ENCODE measurements at places on chromosomes 3 and 15. TPM values are rescaled to one million over a fixed set of nuclear protein-coding genes. Genes with fewer than 3 reads are reported as not detected.
A peak's percentile ranks its signal among the peaks of the same experiment; 100 is the strongest.

DNA sequence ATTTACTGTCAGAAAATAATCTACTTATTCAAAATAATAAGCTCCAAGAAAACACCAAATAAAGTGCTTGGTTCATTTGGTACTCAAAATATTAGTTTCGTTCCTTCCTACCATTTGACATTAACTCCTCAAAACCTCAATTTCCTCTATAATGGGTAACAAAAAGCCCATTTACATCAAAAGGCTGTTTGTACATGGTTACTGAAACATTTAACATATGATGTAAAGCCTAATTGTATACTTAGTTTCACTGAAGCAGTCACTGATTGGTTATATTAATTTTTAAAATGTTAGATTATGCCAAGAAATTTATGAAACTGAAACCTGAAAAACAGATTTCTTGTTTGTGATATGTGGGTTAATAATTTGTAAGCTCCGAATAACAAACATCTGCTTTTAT, 14.7 kb downstream of the XRN1 start:
- DNase-seq = no peak

DNA sequence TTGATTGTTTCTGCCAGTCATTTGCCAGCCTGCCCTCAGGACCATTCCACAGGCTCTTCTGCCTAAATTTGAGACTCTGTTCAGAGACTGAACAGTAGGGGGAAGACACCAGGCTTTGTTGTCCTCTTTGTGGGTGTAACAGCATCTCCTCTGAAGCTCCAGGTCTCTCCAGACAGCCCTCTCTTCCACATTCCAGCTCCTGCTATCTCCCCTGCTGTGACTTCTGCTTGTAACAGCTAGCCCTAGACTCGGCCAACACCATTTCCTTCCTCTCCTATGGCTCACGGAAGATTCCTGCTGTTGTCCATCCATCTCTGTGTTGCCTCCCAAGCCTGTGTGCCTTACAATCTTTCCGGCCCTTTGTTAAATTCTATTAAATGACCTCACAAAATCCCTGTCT, 40.2 kb downstream of the SUCLG2 start:
- DNase-seq = no peak

GRCh38 chr3:8593021-8593827, 51.4 kb downstream of the SSUH2 start:
- DNase-seq = no peak

GRCh38 chr3:63968612-63969350, 54.5 kb downstream of the PSMD6 start:
- no peak for DNase-seq

- peak; percentile 50 for DNase-seq
Observed at GRCh38 chr15:34582461-34583371, 735 bp downstream of the GOLGA8B start.

DNA sequence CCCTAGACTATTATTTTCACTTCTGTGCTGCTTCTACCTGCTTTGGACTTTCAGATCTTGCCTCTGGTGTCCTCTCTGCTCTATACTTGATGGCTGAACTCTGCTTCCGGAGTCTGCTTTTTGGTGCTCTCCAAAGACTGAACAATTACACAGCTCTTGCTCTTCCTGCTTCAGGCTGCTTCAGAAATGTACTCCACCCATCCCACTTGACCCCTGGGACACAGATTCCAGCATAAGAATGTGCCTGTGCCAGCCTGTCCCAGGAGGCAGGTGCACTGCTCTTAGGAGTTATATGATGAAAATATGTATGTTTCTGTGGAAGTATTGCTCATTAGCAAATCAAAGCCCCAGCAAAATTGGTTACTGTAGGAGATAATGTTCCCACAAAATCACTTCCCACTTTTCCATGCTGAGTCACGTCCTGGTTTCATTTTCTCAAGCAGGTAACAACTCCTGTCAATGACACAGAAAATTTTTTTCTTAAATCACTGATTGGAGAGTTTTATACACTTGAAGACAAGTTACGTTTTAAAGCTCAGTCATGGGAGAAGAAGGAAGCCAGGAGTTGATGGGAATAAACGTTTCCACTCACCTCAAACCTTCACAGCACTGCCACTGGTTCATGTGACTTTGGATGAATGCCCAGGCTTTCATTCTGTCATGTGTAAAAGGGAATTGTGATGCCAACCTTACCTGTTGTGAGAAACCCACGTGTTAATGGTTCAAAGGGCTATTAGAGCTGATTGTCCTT, 239.4 kb upstream of the ZPLD1 start:
- no peak for DNase-seq

DNA sequence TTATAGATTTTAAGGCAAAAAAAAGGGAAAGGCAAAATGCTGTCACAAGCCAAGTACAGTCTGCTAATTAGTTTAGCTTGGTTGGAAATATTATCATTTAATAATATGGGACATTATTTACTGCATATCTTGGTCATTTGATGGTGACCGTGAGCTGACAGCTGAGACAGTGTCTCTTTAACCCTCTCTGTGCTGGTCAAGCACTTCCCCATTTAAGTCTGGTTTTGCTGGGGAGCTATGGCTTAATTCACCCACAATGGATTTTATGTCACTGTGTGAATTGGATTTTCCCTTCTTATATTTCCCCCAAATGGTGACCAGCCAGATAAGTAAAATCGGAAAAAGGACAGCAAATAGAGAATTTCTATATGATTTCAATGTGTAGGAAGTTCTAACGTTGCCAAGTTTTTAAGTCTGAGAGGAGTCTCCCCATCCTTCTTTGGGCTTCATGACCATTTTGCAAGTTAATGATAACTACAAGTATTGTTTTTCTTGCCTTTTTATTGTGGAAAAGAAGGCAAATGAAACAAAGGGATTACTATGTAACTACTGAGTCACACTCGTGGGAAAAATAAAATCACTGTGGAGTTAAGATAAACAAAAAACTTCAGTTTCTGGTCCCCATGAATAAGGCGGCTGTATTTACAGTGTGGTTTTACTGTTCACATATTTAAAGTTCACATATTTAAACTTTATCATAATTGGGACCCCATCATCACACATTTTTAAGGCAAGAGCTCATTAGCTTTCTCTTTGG, 373.5 kb downstream of the NR2F2 start:
- DNase-seq = no peak

DNA sequence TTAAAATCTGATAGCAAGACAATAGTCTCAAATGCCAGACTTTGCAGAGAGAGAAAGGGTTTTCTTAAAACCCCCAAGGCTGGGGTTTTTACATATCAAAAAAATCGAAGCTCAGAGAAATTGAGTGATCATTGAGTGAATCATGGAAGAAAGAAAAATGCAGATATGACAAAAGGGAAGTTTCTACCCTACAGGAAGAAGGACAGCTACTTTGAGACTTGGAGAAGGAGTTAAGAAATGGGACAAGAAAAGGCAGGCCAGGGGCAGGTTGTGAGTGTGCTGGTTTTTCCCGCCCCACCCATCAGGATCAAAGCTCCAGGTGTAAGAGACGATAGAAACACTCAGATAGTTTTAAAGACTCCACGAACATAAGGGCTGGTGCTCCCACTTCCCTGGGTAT, 18.6 kb downstream of the TMEM158 start:
- no peak for DNase-seq

DNA sequence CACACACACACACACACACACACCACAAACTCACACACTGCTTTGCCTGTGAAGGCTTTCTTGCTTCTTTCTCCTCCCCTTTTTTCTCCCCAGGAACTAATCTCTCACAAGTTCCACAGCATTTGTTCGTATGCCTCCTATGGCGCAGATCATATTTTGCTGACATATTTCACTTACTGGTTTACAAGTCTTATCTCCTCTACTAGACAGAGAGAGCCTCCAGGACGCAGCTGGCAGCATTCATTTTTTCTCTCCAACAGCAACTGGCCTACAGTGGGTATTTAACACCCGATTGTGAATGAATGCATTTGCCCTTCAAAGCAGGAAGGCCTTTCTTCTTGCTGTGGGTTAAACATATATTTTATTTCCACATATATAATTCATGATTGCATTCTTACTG, 47.0 kb upstream of the DLG1 start:
- DNase-seq = no peak

DNA sequence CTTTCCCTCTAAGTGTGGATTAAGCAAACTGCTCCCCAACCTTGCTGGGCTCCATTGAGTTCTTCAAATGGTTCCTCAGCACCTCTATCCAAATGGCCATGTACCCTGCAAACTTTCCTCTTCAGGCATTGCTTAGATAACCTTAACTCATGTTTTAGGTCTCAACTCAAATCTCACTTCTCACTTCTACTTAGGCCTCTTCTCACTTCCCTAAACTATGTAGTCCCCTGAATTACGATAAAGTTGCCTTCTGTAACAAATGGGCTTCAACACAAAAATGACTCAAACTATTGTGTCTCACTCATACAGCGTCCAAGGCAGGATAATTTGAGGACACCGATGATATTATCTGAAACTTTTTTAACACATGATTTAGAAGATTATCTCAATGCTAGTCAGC, 62.4 kb upstream of the STAC start:
- DNase-seq = no peak

DNA sequence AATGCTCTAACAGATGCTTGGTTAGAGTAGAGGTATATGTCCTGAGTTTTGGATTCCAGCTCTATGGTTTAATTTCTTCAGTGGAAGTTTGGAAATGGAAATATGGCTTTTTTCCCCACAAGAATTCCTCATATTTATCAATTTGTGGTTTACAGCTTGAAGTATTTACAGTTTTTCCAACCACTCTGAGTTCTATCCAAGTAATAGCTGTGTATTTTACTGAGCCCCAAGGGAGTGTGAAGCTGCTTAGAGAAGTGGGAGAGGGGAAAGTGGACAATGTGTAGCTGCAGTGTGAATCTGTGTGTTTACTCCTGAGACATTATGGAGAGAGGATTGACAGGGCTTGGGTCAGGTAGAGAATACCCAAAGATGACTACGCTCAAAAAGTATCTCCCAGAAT, 54.5 kb downstream of the NEK11 start:
- DNase-seq = no peak

GRCh38 chr15:63947228-63947627, 99.1 kb downstream of the DAPK2 start:
- DNase-seq = no peak

Gene UROC1
- not detected for total RNA-seq

Gene C3orf85
- not detected for total RNA-seq

Gene ANKRD63
- not detected for total RNA-seq

Gene HDGFL3
- 32.2 TPM for total RNA-seq

Gene CHRNA5
- total RNA-seq = 2.7 TPM

Gene ANKRD34C
- not detected for total RNA-seq

Gene TMOD2
- total RNA-seq = 7.0 TPM

Gene CXCR6
- total RNA-seq = 3.2 TPM

Gene TPRG1
- total RNA-seq = 2.5 TPM

Gene EPHB1
- total RNA-seq = not detected

Gene CHL1
- total RNA-seq = not detected

Gene FMN1
- 0.07 TPM for total RNA-seq
